ENCODE measurements at places on chromosomes 7 and 10.

DNA sequence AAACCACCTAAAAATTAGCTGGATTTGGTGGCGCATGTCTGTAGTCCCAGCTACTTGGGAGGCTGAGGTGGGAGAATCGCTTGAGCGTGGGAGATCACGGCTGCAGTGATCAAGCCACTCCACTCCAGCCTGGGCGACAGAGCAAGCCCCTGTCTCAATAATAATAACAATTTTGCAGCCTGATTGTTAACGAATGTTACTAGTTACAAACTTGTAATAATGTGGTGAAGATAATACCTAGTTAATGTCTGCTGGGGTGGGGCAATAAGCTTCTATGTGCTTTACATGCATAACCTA lies 1.2 kb upstream of the ATAD1 start:
- no peak for DNase-seq

GRCh38 chr7:157208571-157209413 lies 70.1 kb downstream of the UBE3C start:
- DNase-seq: no peak

DNA sequence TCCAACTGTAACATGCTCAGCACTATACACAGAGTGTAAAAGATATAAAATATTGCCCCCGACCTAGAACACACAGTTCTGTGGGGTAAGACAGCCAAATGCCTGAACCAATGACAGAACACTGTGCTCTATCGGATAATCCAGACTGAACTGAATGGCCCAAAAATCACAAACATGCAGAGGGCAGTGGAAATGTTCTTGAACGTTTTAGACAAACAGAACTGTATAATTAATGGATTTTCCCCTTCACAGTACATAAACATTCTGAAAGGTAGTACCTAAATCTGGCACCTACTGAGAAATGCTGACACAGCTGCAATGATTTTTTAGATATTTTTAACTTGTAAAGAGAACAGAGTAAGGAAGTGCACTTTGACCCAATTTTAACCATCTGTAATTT lies 33.4 kb downstream of the PARD3 start:
- DNase-seq: no peak

DNA sequence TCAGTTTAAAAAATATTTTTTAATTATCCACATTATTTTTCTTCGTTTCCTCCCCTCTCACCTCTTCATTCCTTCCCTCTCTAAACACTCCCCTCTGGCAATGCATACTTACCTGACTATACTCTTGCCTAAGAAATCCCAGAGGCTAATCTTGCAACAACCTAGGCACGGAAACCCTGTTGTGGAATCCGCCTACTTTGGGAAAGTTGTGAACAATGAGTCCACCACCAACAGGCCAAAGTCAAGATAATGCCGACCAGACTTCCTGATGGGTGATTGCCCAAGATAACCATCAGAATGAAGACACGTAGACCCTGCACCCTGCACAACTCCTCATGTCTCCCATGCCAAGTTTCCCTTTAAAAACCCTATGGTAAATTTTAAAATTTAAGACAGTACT lies 521.5 kb downstream of the KIF20B start:
- DNase-seq: no peak

DNA sequence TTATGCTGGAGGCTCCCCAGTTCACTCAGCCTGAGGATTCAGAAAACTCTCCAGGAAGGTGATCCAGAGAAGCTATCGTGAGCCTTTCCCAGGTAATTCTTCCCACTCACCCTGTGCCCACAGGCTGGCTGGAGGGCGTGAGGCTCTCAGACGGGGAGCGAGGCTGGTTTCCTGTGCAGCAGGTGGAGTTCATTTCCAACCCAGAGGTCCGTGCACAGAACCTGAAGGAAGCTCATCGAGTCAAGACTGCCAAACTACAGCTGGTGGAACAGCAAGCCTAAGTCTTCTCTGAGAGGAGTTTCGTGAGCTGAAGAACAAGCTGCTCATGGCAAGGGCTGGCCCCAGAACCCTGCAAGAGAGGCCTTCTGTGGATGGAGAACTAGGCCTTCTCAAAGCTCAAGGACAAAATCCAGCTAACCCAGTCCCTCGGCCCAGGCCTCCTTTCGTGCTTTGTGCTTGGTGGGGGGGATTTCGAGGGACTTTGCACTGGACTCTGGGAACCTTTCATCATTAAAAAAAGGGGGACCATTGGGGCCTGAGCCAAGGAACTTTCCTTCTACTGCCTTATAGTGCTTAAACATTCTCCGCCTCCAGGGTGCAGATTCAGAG lies 23.6 kb downstream of the NOBOX start:
- DNase-seq: no peak

DNA sequence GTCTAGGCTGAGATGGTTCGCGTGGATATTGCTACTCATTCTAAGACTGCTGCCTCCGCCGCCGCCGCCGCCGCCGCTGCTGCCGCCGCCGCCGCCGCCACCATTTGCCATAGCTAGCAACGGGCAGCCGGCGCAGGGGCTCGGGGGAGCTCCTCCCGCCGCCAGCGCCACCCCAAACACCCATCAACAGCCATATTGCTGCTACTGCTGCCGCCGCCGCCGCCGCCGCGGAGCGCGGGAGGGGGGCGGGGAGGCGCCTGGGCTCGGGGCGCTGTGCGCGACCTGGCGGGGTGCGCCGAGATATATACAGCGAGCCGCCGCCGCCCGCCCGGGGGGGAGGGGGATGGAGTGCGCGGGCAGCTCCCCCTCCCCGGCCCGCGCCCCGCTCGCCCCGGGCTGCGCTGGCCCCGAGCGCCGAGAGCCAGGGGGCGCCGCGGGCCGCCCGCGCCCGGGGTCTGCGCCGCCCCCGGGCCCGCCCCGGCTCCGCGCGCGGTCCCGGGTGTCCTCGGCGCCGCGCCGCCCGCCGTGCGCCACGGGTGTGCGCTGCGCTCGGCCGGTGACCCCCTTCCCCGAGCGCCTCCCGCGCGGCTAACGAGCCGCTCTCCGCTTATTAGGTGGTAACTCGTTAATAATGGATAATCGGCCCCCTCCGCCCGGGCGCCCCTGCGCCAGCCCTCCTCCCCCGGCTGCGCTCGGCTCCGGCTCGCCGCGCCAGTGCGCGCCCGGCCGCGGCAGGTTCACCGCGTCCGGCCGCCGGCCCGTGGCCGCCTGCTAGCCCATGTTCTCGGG lies at the start of gene KCNMA1:
TSS of gene KCNMA1 (minus strand) at position 277 of the 789 bp plus-strand sequence.
- DNase-seq: no peak

DNA sequence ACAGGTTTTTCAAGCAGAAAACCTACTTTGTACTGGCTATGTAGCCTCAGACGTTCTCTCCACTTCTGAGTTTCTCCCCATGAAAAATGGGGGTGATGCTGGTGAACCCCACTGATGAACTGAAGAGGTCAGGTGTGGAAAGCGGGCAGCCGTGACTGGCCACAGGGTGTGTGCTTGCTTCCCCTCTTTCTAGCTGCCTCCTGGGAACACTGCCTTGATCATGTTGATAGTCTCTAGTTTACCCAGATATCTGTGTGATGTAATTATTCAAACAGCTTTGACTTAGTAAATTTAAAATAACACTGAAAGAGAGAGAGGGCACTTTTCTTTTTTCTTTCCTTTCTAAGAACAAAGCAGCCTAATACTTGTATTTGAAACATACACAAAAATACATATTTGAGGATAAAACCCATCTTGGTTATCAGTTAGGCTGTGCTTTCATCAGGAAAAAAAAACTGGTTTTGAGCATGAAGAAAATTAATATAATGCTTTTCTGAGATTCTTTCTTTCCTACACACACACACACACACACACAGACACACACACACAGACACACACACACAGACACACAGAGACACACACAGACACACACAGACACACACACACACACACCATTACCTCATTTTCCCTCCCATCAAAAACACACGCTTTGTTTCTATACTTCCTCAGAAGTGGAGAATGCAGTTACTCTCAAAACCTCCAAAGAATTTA lies 76.7 kb downstream of the MACC1 start:
- DNase-seq: no peak

GRCh38 chr7:157459966-157460365 lies 123.2 kb downstream of the DNAJB6 start:
- no peak for DNase-seq

DNA sequence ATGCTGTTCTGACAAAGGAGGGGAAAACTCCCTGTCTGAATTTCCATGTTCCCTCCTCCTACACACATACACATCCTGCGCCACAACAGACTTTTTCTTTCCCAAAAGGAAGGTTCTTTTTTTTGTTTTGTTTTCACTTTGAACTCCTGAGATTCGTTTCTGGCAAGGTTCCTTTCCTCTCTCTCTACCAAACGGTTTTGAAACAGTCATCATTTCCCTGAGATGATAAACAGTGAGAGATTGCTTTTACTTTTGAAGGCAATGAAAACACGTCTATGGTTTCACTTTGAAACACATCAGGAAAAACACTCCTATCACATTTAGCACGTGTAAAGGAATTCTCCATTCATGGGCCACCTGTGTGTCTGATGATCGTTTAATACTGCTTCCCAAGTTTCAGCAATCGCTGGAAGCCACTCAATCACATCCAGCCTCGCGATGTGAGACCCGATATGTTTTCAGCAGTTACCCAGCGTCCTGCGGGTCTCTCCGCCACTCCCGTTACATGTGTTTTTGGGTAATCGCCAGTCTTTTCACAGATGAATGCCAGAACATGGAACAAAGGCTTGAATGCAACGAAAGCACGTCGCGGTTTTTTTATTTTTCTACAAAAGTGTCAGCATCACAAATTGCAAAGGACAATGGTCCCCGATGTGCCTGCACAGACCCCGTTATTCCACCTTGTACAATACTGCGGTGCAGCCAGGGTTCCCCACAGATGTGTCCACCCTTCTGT lies 62.8 kb upstream of the CUX1 start:
- no peak for DNase-seq

- DNase-seq: no peak
Observed at GRCh38 chr10:101225846-101226421, 3.3 kb downstream of the LBX1 start.

DNA sequence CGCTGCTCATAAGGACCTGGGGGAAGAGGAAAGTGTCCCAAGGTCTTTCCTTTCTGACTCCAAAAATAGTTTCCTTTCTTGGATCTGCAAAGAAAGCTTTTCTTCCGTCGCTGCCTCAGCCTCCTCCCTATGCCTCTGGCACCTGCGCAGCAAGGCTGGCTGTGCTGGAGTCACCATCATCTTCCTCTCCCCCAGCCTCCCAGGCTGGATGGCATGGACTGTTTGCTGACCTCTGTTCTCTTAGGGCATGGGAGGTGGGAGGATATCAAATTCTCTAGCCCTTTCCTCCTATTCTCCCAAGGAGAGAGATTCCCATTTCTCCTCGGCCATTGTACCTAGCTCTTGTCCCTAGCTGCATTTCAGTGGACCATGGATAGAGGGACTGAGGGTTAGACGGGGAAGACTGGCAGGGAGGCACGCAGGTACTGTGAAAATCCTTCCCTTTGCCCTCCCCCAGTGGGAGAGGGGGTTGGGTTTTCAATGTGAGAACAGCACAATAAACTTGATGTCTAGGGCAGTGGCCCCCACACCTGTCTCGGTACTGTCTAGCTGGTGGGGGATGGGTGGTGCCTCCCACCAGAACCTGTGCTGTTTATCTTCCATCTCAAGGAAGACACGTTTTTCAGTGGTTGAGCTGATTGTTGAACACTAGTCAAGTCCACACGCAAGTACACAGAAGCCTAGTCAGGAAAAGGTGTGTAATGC lies 2.6 kb downstream of the PPP1R35 start:
- DNase-seq: no peak

DNA sequence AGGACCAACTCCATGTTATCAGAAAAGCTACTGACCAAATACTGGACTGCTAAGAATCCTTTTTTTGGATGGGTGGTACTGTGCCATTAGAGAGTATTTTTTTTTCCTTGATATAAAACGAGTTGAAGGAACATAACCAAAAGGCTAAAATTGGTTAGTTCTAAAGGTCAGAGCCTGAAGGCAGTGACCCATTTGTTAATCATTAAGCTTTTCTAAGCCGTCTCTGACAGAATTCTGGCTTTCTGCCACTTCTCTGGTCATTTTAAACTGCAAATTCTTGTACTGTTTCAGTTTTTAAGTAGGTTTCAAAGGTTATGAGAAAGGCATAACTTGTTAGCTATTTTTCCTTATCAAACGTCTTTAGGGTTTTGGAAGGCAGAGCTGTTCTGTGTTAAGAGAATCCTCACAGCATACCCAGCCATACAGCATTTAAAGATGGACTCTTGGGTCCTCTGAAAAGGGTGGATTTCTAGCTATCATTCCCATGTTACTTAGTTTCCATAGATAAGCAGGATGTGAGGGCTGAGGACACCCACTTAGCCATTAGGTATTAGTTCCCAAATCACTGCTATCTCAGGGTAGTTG lies 196.8 kb downstream of the RNLS start:
- DNase-seq: no peak

- DNase-seq: no peak
Observed at GRCh38 chr7:1536743-1537534, 6.4 kb downstream of the MAFK start.

GRCh38 chr7:16698200-16698905 lies 52.4 kb downstream of the BZW2 start:
- no peak for DNase-seq

- DNase-seq: no peak
Observed at GRCh38 chr7:121406944-121407343, 10.8 kb upstream of the FAM3C start.

DNA sequence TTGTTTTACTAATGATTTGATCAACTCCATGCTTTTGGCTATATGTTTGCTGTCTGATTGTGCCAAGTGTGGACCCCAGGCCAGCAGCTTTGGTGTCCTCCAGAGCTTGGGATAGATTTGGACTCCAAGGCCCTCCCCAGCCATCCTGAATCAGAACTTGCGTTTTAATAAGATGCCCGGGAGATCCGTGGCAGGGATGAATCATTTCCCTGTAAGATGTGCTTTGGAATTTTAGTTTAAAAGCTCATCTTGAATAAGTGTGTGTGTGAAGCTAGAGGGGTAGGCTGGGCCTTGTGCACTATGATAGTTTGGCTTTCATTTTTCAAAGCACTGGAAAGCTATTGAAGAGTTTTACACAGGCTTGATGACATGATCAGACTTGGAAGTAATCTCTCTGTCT lies 66.2 kb upstream of the SDK1 start:
- DNase-seq: no peak

DNA sequence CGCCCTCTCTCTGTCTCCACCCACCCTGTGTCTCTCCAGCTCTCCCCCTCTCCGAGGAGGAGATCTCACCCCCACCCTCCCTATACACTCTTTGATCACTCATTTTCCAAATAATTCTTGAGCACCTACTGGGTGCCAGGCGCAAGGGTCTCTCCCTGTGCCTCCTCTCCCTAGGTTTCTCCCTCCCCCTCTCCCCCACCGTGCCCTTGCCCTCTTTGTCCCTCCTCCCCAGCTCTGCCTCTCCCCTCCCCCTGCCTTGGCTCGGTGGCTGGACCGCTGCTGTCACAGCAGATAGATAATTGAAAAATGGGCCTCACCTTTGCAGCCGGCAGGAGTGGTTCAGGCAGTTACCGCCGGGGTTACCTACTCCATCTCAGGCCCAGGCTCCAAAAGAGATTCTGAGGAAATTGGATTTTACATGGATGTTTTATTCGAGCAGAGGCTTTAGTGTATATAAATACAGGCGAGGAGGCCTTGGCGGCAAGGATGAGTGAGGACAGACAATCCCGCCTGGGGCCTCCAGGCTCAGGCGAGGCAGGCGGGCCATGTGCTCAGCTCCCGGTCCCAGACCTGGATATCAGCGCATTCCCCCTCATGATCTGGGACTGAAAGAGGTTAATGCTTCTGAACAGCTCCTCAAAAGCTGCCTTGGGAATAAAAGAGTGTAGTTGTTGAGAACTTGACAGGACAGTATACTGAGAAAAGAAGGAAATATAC lies 60.8 kb upstream of the BTRC start:
- DNase-seq: no peak

Measured in stimulated activated CD4-positive, alpha-beta T cell treated with anti-CD3 and anti-CD28 coated beads, Interleukin-2, amount 100 ng/mL, for 48 hours (primary cell).